Stimulated activated CD4-positive, alpha-beta T cell treated with anti-CD3 and anti-CD28 coated beads, Interleukin-4, amount 100 ng/mL, for 4 hours (primary cell): ENCODE measurements at places on chromosomes 7 and 10.

DNA sequence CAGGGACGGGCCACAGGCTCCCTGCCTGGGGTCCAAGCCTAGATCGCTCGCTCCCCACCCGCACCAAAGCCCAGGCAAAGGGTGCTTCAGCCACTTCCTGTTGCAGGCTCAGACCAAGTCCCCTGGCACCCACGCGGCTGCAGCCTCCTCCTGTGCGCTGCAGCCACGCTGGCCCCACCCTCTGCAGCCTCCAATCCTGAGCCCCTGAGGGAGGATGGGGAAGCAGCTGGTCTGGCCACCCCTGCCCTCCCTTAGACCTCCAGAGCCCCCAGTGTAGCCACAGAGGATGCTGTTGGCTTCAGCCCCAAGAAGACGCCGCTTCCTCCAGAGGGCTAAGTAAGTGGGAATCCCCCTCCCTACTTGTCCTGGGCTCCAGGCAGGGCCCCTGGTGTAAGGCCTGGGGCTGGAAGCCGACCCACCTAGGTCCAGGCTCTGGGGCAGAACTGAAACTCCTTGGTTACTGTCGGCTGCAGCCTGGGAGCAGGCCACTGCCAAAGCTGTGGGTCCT is 9.4 kb downstream of the LIMK1 start:
- no peak for DNase-seq

GRCh38 chr7:157871681-157872080 is 534.9 kb downstream of the DNAJB6 start:
- DNase-seq: no peak

- no peak for DNase-seq
Measured at GRCh38 chr7:70498232-70498992, 633.5 kb upstream of the GALNT17 start.

- DNase-seq: no peak
Measured at GRCh38 chr7:54544527-54545240, 2.5 kb downstream of the VSTM2A start.

DNA sequence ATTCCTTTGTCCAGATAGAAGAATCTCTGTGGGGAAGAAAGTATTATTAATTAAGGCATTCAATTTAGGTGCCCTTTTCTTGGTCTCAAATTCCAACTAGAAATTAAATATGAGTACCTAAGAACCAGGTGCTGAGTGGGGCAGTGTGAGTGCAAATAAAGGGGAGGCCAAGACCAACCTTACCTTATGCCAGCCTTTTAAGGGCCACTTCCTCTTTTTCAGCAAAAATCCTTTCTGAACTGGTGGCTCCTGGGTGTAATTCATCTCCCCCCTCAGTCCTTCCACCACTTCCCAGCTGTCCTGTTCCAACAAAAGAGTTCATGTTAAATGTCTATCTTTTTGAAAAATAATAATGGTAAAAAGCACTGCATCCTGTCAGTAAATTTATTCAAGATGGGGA is 108.2 kb downstream of the OSBPL3 start:
- DNase-seq: no peak

- no peak for DNase-seq
Measured at GRCh38 chr7:155594961-155595366, 48.6 kb upstream of the CNPY1 start.

DNA sequence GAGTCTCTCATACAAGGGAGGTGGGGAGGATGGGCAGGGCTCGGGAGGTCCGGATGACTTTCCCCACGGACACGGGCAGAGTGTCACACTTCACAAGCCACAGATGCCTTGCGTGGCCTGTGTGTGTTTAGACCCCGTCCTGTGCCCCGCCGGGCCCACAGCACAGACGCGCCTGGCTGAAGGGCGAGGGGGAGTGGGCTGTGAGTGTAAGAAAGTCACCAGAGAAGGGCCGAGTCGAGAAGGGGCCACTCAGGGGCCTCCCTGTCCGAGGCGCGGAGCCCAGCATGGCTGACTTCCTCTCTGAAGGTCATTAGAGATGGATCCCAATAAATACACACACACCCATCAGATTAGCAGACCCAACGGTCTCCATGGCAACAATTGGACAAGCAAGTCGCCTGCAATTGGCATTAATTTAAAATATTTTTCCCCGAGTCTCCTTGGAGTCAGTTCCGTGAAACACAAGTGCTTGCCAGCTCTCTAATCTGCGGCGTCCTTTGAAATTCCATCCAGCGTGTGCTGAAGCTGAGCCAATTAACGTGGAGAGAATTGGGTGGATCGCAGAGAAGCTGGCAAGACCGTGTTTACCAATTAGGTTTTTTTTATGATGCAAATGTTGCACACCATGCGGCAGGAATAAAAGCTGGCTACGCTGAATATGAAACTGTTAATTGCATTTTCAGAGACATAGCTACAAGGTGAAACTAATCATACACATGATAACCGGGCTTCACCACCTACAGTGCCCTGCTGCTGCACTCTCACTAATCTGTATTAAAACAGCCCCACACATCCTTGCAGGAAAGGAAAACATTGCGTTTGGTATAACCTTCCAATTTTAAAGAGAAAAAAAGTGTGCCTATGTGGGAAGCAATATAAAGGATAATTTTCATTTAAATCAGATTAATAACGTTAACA is 571.2 kb downstream of the PTPRN2 start:
- no peak for DNase-seq

DNA sequence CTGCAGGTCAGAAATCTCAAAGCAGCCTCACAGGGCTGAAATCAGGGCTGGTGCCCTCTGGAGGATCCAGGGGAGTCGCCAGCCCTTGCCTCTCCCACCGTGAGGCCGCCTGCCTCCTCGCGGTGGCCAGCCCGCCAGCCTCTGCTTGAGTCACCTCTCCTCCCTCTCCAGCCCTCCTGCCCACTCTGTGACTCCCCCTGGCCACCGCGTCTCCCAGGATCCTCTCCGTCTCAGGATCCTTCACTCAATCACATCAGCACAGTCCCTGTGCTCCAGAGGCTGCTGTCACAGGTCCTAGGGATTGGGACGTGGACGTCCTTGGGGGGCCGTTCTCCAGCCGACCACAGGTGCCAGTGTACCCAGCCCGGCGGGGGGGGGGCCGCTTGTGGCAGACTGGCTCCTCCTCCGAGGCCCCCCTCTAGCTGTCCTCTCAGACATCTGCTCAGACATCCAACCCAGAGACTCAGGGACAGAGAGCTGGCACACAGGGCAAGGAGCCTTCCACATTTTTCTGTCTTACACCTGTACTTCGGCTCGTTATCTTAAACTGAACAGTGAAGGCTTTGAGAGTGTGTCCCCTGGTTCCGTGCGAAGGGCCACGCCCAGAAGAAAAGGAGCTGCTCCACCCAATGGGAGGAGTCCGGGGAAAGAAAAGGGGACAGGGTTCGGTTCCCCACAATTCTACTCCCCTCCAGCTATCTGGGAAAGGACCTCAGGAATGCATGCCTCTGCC is 9.4 kb upstream of the PPP2R2D start:
- DNase-seq: no peak

DNA sequence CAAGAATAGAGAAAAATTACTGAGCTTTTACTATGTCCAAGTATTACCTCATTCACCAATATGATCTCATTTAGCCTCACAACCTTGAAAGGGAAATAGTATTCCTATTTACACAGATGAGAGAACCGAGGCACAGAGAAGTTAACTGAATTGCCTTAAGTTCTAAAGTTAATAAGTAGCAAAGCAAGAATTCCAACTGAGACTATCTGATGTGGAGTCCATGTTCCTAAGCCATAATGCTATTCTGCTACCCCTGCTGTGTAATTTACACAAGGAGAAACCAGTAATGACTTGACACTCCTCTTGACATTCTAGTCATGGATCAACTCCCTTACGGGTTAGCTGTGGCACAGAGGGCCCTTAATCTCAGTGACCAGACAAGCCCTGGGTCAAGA is 60.7 kb downstream of the ABCB4 start:
- no peak for DNase-seq

GRCh38 chr7:148723846-148724245 is 25.1 kb downstream of the CUL1 start:
- no peak for DNase-seq

DNA sequence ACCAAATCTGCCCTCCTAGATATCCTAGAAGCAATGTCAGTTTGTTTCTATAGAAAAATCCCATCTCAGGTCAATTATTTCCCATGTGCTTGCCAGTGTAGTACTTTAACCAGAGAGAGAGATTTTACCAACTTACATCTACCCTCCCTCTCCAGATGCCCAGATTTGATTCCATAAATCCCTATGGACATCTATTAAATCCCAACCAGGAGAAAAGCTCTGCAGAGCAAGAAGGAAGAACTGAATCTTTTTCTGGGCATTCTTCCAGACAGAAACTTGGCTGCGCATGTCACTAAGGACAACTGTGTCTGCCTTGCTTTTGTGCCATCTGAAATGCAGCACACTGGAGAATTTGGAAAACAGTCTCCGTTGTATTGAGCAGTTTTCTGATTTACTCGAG is 597.6 kb downstream of the SORCS1 start:
- no peak for DNase-seq

DNA sequence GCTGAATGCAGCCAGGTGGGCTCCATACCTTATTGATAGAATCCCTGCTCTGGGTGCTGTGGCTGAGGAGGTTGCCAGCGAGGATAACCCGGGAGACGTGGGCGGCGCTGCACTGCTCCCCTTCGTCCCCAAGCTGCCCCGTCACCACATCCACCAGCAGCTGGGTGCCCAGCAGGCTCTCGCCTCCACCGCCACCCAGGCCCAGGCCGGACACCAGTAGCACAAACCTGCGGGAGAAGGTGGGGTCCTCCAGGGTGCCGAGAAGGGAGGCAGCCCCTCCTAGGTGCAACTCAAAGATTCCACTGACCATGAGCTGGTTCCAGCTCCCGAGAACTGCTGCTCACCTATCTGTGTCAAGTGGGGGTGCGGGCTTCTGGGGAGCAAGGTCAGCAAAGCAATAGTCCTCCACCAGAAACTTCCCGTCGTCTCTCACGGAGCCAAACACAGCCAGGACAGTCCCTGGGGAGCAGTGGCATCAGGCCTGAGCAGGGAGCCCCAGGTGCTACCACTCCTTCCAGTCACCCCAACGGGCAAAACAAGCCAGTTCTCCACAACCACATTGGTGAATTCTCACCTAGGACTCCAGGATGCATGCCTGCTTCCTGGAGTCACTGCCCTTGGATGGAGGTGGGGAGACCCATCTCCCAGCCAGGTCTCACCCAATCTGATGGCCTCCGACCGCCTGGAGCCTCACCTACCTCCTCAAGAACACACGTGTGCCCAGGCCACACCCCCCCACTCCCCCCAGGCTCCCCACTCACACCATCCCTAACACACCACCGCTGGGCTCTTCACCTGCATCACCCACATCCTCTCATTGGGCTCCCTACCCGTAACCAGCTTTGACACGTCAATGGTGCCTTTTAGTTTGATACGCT is 6.3 kb downstream of the POLD2 start:
- DNase-seq: no peak

DNA sequence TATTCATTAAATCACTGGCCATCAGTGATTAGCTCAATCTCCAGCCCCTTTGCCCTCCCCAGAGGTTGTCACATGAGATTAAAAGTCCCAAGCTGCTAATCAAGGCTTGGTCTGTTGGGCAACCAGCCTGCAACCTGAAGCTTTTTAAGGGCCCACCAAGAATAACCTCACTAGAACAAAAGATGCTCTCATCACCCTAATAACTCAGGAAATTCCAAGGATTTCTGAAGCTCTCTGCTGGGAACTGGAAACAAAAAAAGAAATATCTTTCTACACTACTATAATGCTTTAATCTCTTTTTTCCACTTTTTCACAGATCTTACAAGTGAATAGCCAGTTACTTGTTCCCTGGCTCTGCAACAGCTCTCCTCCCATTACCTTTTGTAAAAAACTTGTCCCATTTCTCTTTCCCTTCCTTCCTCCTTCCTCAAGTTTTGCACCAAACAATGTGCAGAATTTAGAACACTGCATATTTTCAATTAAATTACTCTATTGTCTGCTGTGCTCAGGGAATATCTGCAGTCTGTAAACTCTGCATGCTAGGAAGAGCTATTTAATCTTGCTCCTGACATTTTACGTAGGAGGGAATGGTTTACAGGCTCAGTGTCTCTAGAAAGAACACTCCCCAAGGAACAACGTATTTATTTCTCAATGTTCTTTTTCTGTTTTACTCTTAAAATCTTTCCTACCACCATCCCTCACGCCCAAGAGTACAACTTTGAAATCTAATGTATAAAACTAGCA is 169.1 kb downstream of the IMMP2L start:
- no peak for DNase-seq

GRCh38 chr10:87878664-87879459 is 15.4 kb downstream of the PTEN start:
- DNase-seq: no peak

DNA sequence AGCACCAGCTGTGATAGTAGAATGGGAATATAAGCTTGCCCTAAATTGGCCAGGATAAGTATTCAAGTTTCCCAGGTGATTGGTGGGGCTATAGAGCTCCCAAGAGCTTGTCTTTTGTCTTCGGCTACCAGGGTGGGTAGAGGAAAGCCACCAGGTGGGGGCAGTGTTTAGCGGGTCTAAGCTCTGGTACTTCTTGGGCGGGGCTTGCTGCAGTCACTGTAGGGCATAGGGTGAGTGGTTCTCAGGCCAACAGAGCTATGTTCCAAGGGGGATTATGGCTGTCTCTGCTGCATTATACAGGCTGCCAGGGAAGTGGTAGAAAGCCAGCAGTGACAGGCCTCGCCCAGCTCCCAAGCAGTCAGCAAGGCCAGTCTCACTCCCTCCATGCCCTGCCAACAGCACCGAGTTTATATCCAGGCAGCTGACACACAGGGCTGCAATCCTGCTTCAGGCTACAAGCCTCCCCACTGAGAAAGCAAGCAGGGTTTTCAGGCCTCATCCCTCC is 110.7 kb downstream of the ZNF467 start:
- DNase-seq: peak; percentile 49
